ENCODE measurements at places on chromosomes 1 and 21.
A peak's percentile ranks its signal among the peaks of the same experiment; 100 is the strongest.

DNA sequence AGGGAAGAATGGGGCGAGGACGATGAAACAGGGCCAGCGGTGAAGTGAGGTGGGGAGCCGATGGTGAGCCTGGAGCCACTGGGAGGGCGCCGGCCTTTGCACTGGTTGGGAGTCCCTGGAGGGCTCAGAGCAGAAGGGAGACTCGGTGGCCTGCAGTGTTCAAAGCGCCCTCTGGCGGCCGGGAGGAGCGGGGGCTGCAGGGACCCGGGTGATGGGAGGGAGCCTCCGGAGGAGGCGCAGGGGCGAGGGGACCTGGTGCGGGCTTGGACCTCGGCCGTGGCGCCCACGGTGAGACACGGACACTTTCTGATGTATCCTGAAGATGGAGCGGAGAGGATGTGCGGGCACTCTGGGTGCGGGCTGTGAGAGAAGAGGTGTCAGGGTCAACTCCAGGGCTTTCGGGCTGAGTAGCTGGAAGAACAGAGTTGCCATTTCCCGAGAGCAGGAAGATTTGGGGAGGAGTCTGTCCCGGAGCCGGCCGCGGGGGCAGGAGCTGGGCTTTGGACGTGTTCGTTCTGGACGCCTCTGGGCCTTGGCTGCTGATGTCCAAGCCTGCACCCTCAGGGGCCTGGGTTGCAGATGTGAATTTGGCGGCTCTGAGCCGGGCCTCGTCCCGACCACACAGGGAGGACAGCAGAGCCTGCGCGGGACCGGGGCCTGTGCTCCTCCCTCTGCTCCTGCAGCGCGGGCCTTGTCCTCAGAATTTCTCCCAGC is 29.7 kb downstream of the HEYL start:
- DNase-seq, result peak; percentile 75

DNA sequence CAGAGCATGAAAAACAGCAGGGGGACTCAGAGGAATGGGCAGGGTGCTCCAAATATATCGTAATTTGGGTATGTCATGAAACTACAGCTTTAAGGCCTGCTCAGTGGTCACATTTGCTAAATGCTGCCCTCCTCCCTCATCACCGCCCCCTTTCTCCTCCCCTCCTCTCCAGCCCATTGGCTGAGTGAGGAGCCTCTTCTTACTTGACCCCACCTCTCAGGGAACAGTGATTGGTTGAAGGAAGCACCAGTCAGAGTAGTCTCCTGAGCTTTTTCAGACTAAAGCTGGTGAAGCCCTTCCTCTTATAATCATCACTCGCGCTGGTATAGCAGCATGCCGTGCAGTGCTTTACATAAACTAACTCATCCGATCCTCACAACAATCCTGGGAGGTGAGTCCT is 10.0 kb upstream of the TTC39A start:
- no peak for DNase-seq

- DNase-seq, result no peak
Observed at GRCh38 chr1:66400660-66401059, 133.3 kb upstream of the SGIP1 start.

DNA sequence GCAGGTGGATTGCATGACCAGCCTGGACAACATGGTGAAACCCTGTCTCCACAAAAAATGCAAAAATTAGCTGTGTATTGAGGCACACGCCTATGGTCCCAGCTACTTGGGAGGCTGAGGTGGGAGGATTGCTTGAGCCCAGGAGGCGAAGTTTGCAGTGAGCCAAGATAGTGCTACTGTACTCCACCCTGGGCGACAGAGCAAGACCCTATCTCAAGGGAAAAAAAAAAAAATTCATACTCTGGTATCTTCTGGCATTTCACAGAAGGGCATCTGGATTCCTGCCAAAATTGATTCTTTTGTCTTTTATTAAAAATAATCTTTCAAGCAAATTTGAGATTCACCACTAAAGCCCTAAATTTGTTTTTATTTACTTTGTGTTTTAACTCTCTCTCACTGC is 19.2 kb downstream of the CLIC4 start:
- DNase-seq, result no peak

- no peak for DNase-seq
Observed at GRCh38 chr1:184910691-184911091, 63.6 kb downstream of the NIBAN1 start.

DNA sequence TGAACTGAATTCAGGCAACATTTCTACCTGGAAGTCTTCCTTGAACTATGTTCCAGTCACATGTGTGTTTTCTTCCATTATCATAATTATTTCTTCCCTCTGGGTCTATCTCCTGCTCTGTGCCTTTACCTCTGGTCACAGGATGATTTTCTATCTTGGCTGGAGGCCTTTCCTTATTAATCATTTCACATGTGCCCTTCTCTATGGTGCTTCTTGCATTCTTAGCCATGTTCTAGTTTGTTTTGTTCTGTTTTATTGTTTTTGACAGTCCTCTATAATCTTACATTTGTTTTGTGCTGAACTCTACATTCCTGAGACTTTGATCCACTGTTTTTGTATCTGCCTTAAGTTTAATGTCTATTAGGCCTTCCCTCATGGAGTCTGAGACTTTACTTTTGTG is 51.0 kb downstream of the SGIP1 start:
- DNase-seq, result no peak

DNA sequence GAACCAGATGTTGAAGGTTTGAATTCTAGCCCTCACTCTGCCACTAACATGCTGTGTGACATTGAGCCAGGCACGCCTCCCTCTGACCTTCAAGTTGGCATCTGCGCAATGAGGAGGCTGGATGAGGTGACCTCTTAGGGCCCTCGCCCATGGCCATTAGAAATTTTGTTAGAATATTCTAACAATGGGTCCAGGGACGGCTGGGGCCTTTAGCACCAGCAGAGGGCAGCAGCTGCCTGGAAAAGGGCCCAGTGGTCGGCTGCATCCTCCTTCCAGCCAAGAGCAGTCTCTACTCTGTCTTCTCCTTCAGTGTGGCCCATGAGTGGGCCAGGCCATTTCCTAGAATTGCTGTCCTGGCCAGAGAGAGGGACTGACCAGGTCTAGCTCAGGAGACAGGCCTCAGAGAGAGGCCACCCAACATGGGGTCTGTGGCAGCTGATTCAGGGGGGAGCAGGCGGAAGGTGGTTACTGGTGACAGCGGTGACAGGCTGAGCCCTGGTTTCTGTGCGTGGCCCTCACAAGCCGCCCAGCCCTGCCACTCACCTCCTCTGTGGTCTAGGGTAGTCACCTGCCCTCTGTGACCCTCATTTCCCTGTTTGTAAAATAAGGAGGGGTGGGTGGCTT is 101.3 kb upstream of the ACTL8 start:
- DNase-seq, result no peak

DNA sequence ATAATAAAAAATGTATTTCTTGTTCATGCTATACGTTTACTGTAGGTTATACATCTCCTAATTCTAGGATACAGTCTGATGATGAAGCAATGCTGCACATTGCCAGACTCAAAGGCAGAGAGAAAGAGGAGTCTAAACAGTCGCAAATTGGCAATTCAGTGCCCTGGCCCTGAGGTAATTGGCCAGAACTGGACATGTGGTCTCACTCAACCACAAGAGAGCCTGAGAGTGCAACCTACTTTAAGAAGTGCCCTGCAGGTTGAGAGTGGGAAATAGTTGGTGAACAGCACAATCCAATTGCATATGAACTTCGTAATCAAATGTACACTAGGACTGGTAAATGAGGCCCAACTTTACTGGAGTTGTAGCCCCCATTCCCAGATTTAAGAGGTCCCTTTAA is 5.0 kb upstream of the SLC35A3 start:
- DNase-seq, result no peak

DNA sequence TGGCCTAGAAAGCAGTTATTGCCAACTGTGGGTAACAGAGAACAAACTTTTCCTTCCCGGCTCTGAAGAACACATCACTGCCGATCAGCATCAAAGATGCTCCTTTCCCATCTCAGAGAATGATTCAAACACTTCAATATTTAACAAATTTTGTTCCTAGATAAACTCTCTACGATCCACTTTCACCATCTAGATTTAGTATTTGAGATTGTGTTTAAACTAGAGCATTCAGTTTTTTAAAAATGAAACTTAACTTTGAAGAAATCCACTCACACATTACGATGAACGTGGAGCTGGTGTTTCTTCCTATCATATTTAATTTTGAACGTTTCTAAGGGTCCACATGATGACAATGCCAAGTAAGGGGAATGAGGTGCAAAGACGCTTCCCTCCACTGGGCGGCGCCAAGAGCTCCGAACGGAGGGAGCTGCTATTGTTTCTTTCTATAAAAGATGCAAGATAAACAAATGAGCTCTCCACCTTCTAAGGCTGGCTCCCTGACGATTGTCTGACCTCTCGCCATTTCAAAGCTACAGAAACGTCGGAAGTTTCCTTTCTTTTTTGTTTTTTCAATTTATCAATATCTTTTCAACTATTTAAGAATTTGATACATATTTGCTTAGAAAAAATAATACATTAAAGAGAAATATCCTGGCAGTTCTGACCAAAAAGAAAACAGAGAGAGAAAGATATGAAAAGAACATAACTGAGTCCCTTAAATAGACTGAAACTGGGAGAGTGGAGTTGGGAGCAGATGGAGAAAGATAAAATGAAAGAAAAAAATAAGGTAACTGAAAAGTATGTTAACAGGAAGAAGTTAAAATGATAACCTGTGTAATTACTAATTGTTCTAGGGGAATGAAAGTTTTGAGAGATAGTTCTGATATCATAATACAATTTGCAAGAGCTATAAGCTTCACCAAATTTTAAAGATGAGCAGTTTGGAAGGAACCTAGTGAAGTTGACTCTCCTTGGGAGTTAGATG is 4.4 kb upstream of the BARHL2 start:
- DNase-seq, result no peak

GRCh38 chr1:10823000-10823401 is 26.6 kb upstream of the CASZ1 start:
- DNase-seq, result no peak

- no peak for DNase-seq
Observed at GRCh38 chr1:90475631-90476030, 241.5 kb downstream of the BARHL2 start.

- DNase-seq, result no peak
Observed at GRCh38 chr1:235902677-235903542, 36.2 kb upstream of the LYST start.

- DNase-seq, result no peak
Observed at GRCh38 chr1:185402930-185403329, 85.9 kb upstream of the IVNS1ABP start.

DNA sequence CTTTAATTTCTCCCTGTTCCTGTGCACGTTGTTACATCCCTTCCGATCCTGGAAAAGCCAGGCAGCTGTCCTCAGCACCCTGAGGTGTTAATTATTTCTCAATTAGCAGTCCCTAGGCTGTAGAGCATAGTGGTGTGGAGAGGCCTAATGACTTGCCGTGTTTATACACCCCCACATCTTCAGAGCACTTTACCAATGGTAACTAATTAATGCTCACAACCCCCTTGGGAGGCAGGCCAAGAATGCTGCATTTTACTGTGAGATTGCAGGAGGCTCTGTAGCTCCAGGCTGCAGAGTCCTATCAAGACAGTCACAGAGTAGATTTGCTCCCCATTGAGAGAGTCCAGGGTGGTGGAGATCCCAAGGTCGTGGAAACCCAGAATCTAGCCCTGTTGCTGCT is 2.4 kb upstream of the PARS2 start:
- DNase-seq, result no peak

DNA sequence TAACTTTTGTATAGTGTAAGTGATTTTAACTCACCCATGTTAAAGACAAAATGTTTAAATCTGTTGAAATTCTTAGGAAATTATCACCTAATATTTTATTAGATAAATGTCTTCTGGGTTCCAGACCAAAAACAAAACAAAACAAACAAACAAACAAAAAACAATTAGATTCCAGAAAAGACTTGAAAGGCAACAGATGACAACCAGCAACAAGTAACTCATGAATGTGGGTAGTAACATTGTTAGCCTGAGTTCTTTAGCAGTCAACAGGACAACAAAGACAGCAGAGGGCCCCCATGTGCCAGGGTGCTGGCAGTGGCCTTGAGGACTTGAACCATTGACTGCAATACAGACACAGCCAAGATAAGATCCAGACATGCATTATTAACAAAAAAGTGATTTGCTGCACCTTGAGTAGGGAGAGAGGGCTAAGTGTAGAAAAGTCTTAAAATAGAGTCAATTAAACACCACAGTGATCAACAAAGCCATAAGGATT is 2.4 kb upstream of the CD247 start:
- no peak for DNase-seq

DNA sequence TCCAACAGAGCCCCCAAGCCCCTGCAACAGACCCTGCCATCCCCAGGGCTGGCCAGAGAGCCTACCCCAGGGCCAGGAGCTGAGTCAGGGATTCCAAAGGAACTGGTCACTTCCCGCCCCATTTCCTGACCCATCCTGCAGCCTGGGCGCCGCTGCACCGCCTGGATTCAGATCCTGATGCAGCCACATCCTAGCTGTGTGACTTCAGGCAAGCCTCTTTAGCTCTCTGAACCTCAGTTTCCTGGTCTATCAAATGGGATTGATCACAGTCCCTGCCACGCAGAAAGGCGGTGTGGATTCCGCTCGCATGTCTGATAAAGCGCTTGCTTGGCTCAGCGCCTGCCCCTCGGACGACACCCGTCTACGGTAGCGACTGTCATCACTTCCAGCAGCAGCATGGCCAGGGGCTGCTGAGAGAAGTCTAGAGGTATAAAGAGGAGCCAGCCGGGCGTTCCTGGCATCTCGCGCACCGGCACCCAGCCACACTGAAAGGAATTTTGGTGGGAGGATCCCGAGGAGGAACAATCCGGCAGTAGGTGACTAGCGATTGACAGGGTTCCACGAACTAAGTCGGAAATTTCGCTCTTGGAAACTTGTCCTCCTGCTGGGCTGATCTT is 10.1 kb downstream of the EPHA2 start:
- DNase-seq, result no peak

GRCh38 chr21:17461582-17461981 is 51.3 kb upstream of the CXADR start:
- no peak for DNase-seq

DNA sequence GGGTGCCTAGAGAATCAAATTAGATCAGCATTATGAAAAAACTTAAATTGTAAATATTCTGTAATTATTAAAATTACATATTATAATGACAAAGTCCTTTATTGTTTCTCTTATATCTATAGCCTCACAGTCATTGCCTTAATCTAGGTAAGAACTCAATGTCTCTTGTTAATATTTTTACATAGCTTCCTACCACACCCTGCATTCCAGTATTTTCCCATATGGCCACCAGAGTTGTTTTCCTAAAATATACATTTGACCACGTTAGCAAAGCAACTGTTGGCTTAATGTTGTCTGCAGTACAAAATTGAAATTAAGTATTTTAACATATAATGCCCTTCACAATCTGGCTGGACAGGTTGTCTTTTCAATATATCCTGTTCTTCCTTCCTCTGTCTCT is 230.3 kb downstream of the DNAH14 start:
- DNase-seq, result no peak

GRCh38 chr21:32844076-32844475 is 72.5 kb upstream of the PAXBP1 start:
- no peak for DNase-seq

GRCh38 chr1:37274486-37274885 is 199.9 kb upstream of the ZC3H12A start:
- DNase-seq, result no peak

- no peak for DNase-seq
Observed at GRCh38 chr1:178308438-178308837, 188.3 kb downstream of the CLEC20A start.

- no peak for DNase-seq
Observed at GRCh38 chr21:35395728-35396127, 346.6 kb upstream of the RUNX1 start.
